Posterior cingulate gyrus (tissue), 11 donors: ENCODE measurements at places on chromosomes 2 and 18.

- DNase-seq, result no peak
Observed at GRCh38 chr2:26845021-26845420, 2.9 kb upstream of the DPYSL5 start.

DNA sequence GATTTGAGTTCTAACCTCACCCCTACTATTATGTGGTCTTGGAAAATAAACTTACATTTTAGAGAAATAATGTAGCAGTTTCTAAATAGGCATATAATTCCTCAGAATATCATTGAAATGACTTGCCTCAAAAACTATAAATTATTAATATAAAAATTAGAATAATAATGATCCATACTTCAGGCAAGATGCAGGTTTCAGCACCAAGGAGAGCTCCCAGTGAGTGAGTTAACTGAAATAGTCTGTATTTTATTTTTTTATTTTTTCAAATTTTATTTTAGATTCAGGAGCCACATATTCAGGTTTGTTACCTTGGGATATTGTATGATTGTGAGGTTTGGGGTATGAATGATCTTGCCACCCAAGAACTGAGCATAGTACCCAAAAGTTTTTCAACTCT, 472.2 kb upstream of the DCC start:
- DNase-seq, result no peak

GRCh38 chr2:3451926-3452671, 67.2 kb downstream of the ADI1 start:
- DNase-seq, result no peak

GRCh38 chr2:16832910-16833309, 167.3 kb upstream of the CYRIA start:
- no peak for DNase-seq

DNA sequence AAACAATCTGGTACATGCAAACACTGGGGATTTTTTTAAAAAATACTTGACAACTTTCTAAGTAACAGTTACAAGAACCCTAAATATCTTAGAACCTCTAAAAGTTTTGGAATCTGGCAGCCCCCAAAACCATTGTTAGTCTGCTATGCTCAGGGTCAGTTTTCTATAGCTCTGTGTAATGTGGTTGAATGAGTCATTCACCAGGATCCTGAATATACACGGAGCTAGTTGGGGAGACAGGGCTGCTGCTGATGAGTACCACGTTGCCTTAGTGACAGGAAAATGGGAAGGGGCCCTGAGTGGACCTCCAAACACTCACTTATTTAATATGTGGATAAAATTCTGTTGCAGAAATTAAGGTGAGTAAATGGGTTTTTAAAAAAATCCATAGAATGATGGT, 36.9 kb upstream of the TANC1 start:
- no peak for DNase-seq

GRCh38 chr2:74347303-74347702, 4.1 kb upstream of the SLC4A5 start:
- DNase-seq, result no peak

DNA sequence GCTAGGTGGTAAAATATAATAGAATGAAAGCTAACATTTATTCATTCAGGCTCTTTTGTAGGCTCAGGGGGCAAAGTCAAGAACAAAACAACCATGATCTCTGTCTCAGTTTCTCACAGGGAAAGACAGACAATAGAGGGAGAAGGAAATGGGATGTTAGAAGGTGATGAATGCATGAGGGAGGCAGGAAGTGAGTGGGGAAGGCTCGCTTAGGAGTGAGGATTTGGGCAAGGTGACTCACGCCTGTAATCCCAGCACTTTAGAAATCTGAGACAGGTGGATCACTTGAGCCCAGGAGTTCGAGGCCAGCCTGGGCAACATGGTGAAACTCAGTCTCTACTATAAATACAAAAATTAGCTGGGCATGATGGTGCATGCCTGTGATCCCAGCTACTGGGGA, 88.4 kb downstream of the CTIF start:
- DNase-seq, result no peak

DNA sequence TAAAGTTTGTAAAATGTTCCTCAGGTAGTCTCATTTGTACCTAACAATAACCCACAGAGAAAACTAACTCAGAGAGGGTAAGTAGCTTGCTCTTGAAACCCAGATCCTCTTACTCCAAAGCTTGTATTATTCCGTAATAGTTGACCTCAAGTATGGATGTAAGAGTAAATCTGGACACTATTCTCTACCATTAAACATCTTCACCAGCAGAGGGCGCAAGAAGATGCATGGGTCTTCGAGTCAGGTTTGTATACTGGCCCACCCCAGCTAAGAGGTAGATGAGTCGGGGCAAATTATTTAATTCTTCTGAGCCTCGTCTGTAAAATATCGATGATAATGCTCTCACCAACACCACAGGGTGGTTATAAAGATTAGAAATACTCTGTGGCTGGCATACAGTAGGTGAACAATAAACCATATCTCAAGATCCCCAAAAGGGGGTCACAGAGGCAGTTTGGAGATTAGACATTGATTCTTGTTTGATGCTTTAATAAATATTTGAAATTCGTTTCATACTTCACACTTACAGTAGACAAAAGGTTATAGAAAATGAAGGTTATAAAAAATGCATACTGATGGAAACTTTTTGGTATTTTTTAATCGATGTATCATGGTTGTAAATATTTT, 3.5 kb upstream of the CABLES1 start:
- DNase-seq, result peak; percentile 84

DNA sequence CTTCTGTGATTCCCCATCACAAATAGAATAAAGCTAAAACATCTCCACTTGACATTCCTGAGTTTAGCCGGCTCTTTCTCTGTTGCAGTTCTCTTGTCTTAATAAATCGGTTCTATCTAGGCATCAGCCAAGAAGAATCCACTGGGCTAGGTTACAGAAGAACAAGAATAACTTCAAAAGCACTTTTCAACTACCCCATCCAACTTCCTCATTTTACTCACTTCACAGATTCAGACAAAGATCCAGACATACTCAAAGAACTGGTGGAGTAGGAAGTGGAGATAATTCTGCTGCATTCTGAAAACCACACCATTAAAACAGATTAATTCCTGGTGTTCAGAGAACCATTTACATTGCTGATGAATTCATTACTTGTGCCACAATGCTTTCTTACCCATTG, 9.6 kb upstream of the ALPK2 start:
- DNase-seq, result no peak

- DNase-seq, result no peak
Observed at GRCh38 chr18:54736981-54737380, 91.3 kb upstream of the RAB27B start.

DNA sequence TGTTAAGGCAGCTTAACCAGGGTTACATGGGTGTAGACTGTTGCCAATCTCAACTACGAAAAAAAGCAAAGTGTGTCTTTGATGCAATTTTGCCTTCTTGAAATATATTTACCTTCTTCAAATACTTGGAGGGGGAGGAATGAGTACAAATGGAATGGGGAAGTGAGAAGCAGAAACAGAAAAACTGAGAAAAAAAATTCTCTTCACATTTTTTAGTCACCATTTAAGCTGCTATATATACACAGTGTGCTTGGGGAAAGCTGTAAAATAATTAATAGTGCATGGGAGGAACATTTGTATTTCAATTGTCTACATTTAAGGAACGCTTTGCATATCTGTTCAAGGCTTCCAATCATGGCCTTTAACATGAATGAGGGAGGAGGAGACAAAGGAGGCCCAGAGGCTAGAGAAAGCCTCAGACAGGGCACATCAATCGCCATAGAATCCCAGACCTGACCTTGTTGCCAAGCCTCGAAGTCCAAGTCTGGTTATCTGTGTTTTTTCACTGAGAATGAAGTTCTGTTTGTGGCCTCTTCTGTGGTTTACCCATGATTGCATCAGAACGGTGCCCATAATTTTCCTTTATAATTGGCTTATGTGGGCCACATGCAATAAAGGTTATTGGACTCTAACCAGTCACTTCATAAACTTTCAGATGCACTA, 158.6 kb downstream of the PIK3C3 start:
- DNase-seq, result no peak

GRCh38 chr18:3193331-3193730, 26.4 kb downstream of the MYOM1 start:
- no peak for DNase-seq

DNA sequence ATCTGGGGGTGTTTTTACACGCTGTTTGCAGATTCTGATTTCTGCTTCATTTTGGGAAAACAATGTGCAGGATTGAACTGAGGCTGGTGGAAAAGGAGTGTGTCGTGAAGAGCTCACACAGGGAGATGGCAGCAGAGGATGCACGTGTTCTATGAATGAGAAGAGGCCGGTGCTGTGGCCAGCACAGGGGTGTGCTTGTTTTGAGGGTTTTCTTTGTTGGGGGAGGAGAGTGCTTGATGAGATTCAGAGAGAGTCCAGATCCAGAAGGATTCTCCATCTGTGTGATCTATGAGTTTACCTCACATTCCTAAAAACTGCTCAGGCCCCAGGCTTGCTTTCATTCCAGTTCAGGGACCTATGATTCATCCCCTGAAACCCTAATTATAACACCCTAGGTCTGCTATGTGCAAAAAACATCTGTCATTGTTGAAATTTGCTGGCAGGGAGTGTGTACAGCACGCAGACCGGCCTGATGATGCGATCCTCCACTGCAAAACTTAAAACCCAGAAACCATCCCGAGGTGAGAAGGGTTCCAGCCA, 12.1 kb downstream of the TGFA start:
- DNase-seq, result peak; percentile 90

- DNase-seq, result no peak
Observed at GRCh38 chr2:205531072-205531471, 151.2 kb upstream of the NRP2 start.

- no peak for DNase-seq
Observed at GRCh38 chr2:239787538-239788050, 237.5 kb downstream of the NDUFA10 start.

GRCh38 chr2:118078734-118079133, 9.5 kb upstream of the INSIG2 start:
- DNase-seq, result no peak

DNA sequence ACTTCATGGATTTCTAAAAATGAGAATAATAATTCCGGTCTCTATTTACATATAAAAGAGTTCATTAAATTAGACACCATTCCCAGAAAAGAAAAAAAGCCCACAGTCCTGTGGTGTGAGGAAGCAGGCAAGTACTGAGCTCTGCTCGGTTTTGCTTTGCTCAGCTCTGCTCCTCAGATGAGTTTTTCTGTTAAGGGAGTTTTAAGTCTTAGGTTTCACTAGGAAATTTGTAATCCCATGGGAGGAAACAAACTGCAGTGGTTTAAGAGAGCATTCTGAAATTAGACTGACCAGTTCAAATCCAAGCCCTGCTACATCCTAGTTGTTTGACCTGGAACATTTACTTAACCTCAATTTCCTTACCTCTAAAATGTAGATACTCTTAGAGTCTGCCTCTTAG, 338.6 kb upstream of the MMADHC start:
- DNase-seq, result no peak

DNA sequence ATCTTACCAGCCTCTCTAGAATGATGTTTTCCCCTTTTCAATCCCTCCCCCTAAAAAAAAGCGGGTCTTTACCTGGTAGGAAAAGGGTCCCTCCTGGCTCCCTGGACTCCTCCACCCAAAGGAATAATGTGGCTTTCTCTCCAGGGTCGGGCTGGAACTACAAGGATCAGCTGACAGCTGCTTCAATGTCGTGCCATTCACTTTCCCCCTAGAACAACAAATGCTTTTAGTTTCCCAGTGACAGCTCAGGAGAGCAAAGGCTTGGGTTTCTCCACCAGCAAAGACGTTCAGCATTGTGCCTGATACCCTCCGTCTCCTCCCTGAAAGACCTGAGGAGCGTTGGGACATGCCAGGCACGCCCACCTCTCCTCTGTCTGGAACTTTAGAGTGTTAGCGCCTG, 173.8 kb upstream of the SIX3 start:
- no peak for DNase-seq

GRCh38 chr18:39481281-39481680, 1915.7 kb upstream of the CELF4 start:
- DNase-seq, result no peak
